ENCODE measurements at places on chromosomes 4 and X.

GRCh38 chr4:170242471-170242870, 152.7 kb upstream of the AADAT start:
- DNase-seq: no peak

DNA sequence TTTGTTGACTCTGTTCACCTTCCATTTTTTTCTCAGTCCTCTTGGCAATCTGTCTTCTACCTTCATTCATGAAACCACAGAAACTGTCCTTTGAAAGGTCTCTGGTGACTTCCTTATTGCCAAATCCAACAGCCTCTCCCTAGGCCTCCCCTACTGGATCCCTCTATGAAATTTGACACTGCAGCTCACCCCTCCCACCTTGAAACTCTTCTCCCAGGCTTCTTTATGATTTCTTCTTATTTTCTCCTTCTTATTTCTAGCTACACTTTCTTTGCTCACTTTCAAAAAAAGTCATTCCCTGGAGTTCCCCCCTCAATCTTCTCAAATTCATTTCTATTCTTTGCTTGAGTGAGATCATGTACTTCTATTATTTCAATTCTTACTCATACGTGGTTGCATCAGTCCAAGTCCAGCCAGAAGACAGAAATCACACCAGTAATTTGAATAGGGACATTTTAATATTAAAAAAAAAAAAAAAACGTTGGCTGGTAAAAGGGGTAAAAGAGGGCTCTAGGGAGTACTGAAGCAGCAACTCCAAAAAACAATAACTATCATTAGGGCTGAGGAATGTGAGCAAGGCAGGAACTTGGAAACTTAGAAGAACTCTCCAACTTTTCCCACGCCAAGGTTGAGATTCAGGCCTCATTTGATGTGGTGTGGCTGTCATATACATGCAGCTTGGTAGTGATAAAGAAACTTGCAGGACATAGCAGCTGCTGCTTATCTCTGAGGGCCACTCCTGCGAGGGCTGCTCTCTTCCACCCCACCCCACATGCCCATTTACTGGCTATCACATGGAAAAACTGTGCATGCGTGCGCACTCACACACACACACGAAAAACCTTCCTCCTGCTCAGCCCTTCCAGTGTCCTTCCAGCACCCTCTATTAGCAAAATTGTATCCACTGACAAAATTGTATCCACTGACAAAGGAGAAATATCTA, 169.8 kb upstream of the GALNT7 start:
- DNase-seq: no peak

DNA sequence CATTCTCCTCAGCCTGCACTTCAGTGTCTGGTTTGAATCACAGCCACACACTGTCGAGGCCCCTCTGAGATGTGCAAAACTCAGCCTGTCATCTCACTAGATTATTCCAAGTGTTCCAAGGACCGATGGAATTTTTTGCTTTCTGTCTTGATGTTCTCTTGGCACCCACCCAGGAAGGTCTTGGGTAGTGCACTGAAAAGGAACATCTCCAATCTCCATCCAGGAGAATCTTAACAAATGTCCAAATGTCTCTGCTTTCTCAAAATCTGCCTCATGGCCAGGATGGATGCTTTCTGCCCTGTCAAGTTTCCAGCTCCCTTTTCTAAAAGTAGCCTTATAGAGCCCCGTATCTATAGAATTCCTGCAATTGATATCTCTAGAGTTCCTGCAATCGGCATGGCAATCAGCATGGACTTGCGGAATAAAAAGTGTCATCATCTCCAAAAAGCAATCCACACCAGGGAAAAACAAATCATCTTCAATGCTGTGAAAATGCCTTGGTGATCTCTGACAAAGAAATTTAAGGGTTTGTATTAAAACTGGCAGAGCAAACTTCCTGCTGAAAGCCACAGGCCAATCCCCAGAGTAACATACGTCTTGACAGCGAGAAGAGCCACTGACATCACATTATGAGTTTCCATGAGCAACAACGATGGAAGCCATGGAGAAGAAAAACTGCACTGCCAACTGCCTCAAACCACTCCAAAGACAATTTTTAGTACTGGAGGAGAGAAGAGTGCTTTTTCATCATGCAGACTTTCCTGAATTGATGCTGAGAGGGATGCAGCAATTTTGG, 215.3 kb upstream of the FAM9B start:
- DNase-seq: no peak

DNA sequence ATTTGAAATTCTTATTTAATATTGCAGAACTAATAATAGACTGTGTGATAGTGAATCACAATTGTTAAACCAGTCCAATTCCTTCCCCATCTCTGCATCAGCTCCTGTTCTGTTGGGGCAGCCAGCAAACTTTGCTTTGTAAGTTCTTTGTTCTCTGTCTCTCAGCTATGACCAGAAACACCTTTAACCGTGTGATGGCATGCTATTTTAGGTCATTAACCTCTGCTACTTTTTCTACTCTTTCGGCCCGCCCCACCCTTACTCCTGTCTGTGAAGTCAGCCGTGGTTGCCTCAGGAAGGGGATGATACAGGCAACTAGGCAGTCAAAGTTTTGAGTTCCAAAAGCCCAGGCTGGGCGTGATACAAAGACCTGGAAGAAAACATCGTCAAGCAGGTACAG, 51.3 kb upstream of the EGFL6 start:
- no peak for DNase-seq

- no peak for DNase-seq
These were observed 118.4 kb upstream of the WDR17 start for GRCh38 chr4:175947117-175947722.

DNA sequence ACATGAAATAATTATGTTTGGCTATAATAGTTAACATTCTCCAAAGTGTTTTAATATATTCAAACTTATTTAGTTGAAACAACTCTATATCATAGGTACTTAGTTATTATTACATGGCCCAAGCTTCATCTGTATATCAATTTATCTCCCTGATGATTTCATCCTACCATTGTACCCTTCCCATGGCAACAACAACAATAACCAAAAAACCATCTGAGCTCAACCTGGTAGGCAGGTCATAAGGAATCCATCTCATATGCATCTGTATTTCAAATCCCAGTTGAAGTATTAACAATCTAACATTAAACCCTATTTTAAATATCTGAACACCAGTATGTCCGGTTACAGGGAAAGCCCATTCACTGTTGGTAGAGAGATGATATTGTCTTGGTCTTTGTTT, 33.1 kb upstream of the SLC7A11 start:
- no peak for DNase-seq

GRCh38 chr4:99437723-99438404, 2.7 kb upstream of the ADH7 start:
- no peak for DNase-seq

GRCh38 chr4:2172161-2172560, 69.8 kb downstream of the HAUS3 start:
- DNase-seq: no peak

DNA sequence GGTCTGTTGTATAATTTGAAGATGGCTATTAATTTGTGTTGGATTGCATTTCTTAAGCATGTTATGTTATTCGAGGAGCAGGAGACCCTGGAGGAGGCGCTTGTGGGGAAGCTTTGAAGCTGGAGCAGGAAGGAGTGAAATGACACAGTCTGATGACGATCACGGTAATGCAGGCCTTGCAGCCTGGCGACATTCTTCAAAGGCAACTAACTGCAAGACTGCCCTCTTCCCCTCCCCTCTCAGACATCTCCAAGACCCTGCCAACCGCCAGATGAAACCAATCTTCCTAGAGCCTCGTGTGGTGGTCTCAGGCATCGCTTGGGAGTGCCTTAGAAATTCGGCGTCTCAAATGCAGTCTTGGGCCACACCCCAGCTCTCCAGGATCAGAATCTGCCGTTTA, 16.1 kb downstream of the CLCN4 start:
- DNase-seq: no peak

DNA sequence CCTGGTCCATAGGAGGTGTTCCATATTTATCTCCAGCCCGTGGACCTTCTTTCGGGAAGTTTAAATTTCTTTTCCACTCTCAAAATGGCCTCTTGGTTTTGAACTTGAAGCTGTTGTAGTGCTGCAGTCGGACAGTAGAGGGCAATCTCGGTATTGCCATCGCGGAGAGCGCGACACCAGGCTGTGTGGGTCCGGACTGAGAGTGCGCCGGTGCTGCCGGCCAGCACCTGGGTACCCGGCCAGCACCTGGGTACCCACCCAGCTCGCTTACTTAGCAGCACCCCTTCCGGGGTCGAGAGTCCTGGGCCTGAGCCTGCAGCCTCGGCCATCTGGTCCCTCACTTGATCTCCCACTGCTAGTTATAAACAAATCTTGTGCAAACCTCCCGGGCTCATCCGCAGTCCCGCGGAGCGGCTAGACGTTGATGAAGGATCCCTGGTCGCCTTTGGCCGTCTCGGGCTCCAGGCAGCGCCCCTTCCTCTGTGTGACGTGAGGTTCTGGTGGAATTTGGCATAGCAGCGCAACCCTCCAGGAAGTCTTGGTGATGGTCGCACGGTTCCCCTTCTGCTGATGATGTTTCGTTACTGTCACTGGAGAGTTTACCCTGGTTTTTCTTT, 18.0 kb downstream of the FAM9A start:
- DNase-seq: peak; percentile 2

GRCh38 chr4:152095701-152096070, 334.9 kb upstream of the GATB start:
- DNase-seq: no peak

GRCh38 chrX:45769761-45770582, 569.3 kb upstream of the DIPK2B start:
- peak; percentile 25 for DNase-seq

GRCh38 chrX:141902366-141902765, 1.3 kb upstream of the MAGEC1 start:
- no peak for DNase-seq

DNA sequence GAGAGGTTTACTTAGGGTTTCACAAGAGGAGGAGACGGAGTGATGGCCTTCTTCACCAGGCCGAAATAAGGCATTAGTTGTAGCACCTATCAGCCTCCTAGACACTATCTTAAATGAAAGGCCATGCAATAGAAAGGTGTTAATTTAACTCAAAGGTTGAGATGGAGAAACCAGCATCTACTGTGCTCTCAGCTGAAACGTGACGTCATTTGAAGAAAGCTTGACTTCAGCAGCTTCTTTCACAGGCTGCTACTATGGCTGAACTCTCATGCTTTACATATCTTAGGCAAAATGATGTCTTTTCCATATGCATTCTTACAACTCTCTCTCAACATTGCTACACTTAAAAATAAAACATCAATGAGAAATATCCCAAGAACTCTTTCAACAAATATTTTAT, 99.6 kb downstream of the GUCY2F start:
- no peak for DNase-seq

GRCh38 chr4:29619168-29619567, 1101.0 kb upstream of the PCDH7 start:
- DNase-seq: no peak

- DNase-seq: no peak
These were observed 21.1 kb downstream of the POLR2B start for GRCh38 chr4:56999751-57000150.

DNA sequence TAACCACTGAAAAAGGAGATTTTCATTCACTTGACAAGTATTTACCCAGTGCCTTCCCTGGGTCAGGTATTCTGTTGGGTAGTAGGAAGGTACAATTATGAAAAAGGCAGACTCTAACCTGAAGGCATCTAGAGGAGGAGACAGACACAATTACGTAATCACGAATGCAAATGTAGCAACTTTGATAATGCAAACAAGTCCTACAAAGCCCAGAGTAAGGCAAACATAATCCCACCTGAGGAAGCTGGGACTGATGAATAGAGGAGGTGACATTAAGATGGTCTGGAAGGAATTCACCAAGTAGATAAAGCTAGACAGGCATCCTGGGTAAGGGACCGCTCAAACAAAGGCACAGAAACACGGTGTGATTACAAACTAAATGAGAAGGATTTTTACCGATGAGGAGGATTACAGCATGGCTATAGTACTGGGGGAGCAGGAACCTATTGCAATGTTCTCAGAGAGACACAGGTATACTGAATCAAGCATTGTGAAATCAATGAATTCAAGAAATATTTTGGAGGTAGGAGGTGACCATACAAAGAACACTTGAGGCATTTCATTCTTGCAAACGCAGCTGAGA, 37.1 kb downstream of the TMEM150C start:
- no peak for DNase-seq

- DNase-seq: no peak
These were observed 10.0 kb downstream of the N4BP2 start for GRCh38 chr4:40066651-40067050.

GRCh38 chr4:121978172-121978516, 26.3 kb upstream of the TRPC3 start:
- no peak for DNase-seq

- DNase-seq: no peak
These were observed 38.5 kb downstream of the SMAD1 start for GRCh38 chr4:145520172-145520571.

GRCh38 chrX:46865281-46865680, 28.4 kb downstream of the RP2 start:
- no peak for DNase-seq

DNA sequence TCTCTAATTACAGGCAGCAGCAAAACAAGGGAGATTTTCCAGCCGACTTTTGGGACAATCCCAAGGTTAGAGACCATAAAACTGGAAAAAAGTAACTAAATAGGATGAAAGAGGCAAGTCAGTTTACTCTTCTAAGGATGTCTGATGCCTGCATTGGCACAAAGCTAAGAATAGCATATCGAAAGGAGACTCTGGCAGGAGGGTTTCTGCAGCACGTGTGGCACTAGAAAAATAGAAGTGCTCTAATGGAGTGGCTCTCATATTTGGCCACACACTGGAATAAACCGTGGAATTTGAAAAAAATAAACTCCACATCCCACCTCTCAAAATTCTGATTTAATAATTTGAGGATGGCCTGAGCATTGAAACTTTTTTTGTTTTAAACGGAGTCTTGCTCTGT, 77.2 kb upstream of the ARSJ start:
- DNase-seq: no peak

DNA sequence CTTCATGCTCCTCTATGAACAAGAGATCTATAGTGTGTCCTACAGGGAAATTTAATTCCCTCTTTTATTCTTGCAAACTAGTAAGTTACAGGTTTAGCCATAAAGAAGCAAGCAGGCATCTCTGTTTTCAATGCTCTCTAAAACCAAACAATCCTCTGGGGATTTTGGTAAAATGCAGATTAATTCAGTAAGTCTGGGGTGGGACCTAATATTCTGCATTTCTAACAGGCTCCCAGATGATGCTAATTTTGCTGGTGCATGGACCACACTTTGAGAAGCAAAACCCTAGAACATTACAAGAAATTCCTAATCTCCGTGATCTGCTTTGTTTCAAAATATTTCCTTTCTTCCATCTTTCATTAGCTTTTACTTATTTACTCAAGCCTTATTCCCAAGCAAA, 344.9 kb downstream of the PACRGL start:
- DNase-seq: no peak
